ENCODE measurements at places on chromosomes 4 and X. TPM values are rescaled to one million over a fixed set of nuclear protein-coding genes. Genes with fewer than 3 reads are reported as not detected.

GRCh38 chrX:71632923-71633657, 14.8 kb upstream of the CXCR3 start:
- no peak for DNase-seq

- DNase-seq, result no peak
Observed at GRCh38 chr4:164771088-164771487, 17.2 kb downstream of the SMIM31 start.

GRCh38 chrX:2635342-2635741, 55.8 kb upstream of the CD99 start:
- DNase-seq, result no peak

DNA sequence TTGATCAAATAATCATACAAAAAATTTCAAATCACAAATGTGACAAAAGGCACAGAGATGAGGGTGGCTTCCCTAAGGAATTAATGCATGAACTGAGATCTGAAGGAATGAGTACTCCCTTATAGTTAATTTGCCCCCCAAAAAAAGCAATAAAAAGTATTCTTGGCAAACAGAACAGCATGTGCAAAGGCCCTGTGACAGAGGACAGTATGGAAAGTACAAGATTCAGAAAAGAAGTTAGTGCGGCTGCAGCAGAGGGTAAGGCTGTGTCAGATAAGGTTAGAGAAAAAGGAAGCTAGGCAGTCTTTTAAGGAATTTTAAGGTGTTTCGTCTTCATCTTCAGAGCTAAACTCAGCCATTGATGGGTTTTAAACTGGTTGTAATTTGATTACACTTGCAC, 7.4 kb downstream of the DDX60L start:
- DNase-seq, result no peak

- DNase-seq, result no peak
Observed at GRCh38 chrX:8254401-8254800, 83.3 kb upstream of the VCX2 start.

- no peak for DNase-seq
Observed at GRCh38 chrX:40543661-40544328, 37.0 kb upstream of the ATP6AP2 start.

DNA sequence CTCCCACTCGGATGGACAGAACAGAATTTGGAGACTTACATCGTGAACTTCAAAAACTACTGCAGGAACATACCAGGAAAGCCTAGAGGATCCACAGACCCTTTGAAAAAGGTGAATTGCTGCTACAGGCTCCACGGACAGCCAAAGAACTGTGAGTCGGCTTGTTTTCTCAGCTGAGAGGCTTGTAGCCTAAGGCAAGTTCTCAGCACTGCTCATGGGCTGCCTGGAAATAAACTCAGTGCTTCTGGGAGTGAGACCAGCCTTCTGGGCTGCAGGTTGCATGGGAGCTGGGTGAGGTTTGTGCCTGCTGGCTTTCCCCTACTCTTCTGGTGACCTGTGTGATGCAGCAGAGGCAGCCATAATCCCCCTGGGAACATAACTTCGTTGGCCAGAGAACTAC, 1397.6 kb downstream of the FAM133A start:
- no peak for DNase-seq

FAM9C gene
- 0.24 TPM for total RNA-seq

- no peak for DNase-seq
Observed at GRCh38 chr4:113449410-113449974, 312.0 kb downstream of the CAMK2D start.

DNA sequence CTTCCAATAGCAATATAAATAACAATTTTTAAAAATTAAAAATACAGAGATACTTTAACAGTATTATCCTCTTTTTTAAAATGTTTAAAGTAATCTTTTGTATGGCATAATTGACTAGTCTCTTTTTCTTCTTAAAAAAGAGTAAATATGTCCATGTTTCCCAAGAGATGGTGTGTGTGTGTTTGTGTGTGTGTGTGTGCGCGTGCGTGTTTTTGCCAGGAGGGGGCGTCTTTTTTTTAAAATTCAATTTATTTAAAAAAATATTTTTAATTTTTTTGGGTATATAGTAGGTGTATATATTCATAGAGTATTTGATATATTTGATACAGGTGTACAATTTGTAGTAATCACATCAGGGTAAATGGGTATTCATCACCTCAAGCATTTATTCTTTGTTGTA, 1073.7 kb downstream of the PCDH7 start:
- no peak for DNase-seq

GRCh38 chr4:177182166-177182565, 127.5 kb upstream of the NEIL3 start:
- no peak for DNase-seq

MAGEC2 gene
- total RNA-seq, result not detected

- no peak for DNase-seq
Observed at GRCh38 chr4:176475067-176475466, 155.3 kb downstream of the SPCS3 start.

IL3RA gene
- 3.2 TPM for total RNA-seq

GRCh38 chr4:113131136-113131535, 81.7 kb downstream of the ANK2 start:
- DNase-seq, result no peak

KIT gene
- total RNA-seq, result 0.49 TPM

- no peak for DNase-seq
Observed at GRCh38 chr4:87865960-87866598, 33.3 kb downstream of the MEPE start.

- DNase-seq, result no peak
Observed at GRCh38 chr4:76016393-76016792, 6.9 kb downstream of the CXCL10 start.

- no peak for DNase-seq
Observed at GRCh38 chrX:42869659-42870476, 91.9 kb upstream of the PPP1R2C start.

DNA sequence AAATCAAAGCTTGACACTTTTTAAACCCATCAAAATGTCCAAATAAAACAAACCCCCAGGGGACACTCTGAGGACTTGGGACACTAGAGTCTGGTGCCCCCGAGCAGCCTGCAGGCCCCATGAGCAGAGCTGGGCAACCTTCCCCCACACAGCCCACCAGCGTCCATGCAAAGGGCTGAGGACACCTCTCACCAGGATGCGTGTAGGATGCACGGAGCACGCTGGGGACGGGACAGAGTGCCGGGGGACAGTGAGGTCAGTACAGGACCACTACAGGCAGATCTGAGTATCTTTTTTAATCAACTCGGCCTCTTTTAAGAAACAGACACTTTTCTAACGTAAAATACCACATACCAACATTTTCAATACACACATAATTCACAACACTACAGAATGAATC, 6.9 kb downstream of the GAK start:
- no peak for DNase-seq

PDZD4 gene
- total RNA-seq, result 1.9 TPM
